Activated CD4-positive, alpha-beta T cell treated with anti-CD3 and anti-CD28 coated beads for 48 hours (primary cell): ENCODE measurements at places on chromosomes 13 and 19.
A peak's percentile ranks its signal among the peaks of the same experiment; 100 is the strongest.

DNA sequence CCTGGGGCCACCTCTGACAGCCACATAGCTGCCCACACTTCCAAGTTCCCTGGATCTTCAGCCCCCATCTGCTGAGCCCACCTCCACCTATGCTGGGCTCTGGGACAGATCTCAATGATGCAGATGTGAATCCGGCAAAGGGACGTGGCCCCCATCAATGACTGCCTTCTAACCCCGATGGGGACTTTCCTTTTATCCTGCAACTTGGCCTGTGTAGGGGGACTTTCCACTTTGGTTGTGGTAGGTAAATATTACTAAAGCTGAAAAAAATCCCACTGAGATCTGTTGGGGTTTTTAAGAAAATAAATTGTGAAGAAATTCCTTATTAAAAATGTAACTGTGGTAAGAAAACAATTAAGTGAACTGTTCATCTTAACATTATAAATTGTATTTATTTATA, 20.8 kb upstream of the ASPDH start:
- DNase-seq, result no peak

DNA sequence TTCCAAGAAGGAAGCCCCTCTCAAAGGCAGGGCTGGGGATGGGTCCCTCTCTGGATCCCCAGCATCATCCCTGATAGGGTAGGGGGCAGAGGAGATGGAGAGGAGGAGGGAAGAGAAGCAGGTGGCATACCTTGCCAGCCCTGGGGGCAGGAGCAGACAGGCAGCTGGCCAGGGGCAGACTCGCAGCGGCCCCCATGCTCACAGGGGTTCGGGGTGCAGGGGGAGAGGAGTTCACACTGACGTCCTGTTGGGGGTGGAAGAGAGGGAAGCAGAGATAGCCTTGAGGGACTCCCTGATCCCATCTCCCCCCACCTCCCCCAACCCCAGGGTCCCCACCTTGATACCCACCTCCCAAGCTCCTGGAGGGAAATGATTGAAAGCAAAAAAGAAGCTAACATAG, 16.0 kb downstream of the NOTCH3 start:
- DNase-seq, result no peak

GRCh38 chr13:30608364-30608763, 9.4 kb upstream of the USPL1 start:
- DNase-seq, result no peak

DNA sequence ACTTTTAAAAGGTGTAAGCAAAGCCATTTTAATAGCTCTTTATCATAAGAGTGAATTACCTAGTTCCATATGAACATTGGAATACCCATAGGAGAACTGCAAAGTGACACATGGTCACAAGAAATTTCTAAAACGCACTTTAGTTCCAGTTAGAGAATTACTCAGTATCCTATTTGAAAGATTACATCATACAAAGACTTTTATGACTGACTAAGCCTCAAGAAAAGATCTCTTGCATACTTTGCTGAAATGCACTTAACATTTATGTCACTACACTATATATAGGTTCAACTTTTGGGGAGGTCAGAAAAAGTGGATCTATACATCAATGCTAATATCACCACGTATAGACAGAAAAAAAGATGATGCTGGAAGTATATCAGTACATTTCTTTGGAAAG, 7.1 kb downstream of the PCDH9 start:
- no peak for DNase-seq

GRCh38 chr19:13957051-13957450, 4.7 kb downstream of the DCAF15 start:
- no peak for DNase-seq

GRCh38 chr13:95485518-95486144, 66.9 kb upstream of the CLDN10 start:
- DNase-seq, result no peak

DNA sequence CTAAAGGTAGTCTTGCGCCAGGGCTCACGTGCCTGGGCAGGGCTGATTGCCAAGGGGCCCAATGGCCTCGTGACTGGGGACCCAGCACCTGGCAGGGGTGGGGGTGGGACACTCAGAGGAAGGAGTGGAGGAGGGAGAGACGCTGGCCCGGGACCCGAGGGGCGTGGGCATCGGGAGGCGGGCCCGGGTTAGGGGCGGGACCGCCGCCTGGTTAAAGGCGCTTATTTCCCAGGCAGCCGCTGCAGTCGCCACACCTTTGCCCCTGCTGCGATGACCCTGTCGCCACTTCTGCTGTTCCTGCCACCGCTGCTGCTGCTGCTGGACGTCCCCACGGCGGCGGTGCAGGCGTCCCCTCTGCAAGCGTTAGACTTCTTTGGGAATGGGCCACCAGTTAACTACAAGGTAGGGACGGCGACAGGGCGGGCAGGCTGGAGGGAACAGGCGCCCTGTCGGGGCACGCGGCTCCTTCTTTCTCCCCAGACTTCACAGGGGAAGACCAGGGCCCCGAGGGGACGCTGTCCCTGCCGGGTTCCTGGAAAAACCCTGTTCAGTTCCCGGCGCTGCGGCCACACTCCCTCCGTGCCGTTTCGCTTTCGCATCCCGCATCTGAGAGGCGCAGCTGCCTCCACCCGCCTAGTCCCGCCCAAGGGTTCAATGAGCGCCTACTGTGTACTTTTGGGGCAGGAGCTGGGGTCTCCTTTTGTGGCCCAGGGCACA, at the start of gene IFI30:
TSS of gene IFI30 (plus strand) at position 242 of the 717 bp plus-strand sequence. CDS start at position 271, 29 bp downstream.
- DNase-seq, result peak; percentile 73

DNA sequence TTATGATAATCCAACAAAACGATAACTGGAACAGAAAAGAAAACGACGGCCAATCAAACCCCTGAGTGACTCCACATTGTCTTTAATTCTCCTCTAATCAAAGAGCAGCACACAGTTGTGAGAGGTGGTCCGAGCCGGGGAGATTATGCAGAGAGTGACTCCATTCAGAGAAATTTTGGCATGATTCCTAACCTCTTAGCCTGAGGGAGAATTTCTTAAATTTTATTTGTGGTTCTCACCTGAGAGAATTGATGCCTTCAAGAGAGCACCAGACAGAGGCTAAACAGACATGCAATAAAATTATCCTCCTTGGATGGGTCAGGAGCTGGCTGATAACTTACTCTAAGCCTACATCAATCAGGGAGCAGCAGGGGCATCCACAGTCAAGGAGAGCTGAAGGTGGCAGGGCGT, 310.0 kb upstream of the KLF12 start:
- DNase-seq, result no peak

- peak; percentile 26 for DNase-seq
These were observed 481.9 kb downstream of the COG6 start for GRCh38 chr13:40137400-40137799.

DNA sequence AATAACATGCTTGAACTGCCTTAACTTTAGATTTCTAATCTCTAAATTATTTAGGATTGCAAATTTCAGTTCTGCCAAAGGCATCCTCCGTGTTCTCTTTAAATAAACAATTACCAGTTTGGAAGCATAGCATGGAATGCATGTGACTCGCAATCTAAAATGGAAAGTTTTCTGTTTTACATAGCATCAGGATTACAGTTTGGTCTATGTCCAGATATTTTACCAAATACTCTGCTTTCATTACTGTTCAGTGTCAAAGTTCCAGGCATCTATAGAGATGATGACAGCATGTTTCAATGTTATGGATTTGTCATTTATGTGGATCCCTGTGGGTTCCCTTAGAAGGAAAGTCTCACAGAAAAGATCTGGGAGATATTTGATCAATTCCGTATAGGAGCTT, 16.8 kb downstream of the FLT1 start:
- no peak for DNase-seq
